Naive thymus-derived CD4-positive, alpha-beta T cell (primary cell): ENCODE measurements at places on chromosomes 2 and 18.

GRCh38 chr2:154452906-154453493, 245.5 kb upstream of the KCNJ3 start:
- H3K27me3 ChIP-seq, result no peaks in the 10 kb centered on the region
- H3K27ac ChIP-seq, result no peak overlapping the region
- no peak for DNase-seq

DNA sequence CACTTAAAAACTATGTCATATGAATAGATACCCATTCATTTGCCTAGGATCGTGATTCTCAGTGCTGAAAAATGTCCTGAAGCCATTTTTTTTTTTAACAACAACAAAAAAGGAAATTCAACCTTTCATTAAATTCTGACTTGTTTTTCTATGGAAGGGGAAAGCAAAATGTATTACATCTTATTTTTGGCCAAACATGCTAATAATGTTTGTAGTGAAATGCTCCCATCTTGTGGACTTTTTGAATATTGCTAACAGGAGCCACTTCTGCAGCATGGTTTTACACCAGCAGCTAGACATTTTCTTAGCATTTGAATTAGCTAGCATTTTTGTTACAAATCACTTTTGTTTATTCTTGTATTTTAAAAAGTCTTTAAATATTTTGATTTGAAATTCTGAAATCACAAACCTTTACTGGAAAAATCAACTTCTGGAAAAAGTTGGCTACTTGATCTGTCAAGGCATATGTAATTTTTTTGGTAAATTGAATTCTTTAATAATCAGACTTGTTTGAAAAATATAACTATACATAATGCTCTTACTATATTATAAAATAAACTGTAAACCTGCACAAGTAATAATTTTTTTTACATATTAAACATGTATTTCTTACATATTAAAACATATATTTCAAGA, 75.8 kb downstream of the KIDINS220 start:
- no peak overlapping the region for H3K27ac ChIP-seq
- H3K4me3 ChIP-seq, result no peak overlapping the region
- peaks cover 23% of the 10 kb centered on the region for H3K36me3 ChIP-seq
- DNase-seq, result no peak
- no peaks in the 10 kb centered on the region for H3K4me1 ChIP-seq

- no peak for DNase-seq
- no peaks in the 10 kb centered on the region for H3K27me3 ChIP-seq
- H3K27ac ChIP-seq, result no peak overlapping the region
- H3K36me3 ChIP-seq, result no peaks in the 10 kb centered on the region
- no peaks in the 10 kb centered on the region for H3K4me1 ChIP-seq
- no peak overlapping the region for H3K4me3 ChIP-seq
These were observed 156.7 kb downstream of the ARHGAP28 start for GRCh38 chr18:6885992-6886796.

DNA sequence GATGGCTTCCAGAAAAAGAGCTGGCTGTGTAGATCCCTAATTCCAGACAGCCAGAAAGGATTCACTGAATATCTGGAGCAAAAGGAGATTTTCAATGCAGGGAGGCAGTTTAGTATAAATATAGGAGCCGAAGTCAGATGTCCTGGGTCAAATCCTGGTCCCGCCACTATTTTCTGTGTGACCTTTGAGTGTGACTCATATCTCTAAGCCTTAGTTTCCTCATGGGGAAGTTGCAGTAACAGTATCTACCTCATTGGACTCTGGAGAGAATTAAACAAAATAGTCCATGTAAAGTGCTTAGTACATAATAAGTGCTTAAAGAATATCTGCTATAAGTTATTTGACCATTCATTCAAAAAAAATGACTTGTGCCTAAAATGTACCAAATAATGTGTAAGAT, 52.1 kb upstream of the ITGA6 start:
- H3K4me3 ChIP-seq, result no peak overlapping the region
- H3K27ac ChIP-seq, result no peak overlapping the region
- DNase-seq, result no peak
- no peaks in the 10 kb centered on the region for H3K36me3 ChIP-seq
- no peaks in the 10 kb centered on the region for H3K4me1 ChIP-seq
- no peaks in the 10 kb centered on the region for H3K27me3 ChIP-seq

- H3K27me3 ChIP-seq, result no peaks in the 10 kb centered on the region
- no peak overlapping the region for H3K27ac ChIP-seq
- no peak overlapping the region for H3K4me3 ChIP-seq
- no peak for DNase-seq
These were observed 111.7 kb downstream of the ACVR1 start for GRCh38 chr2:157764386-157764785.

GRCh38 chr2:120722568-120723421, 12.9 kb upstream of the GLI2 start:
- H3K4me3 ChIP-seq, result no peak overlapping the region
- no peak overlapping the region for H3K27ac ChIP-seq
- no peaks in the 10 kb centered on the region for H3K4me1 ChIP-seq
- H3K36me3 ChIP-seq, result no peaks in the 10 kb centered on the region
- no peaks in the 10 kb centered on the region for H3K27me3 ChIP-seq
- no peak for DNase-seq

GRCh38 chr2:127701651-127702394, 526 bp downstream of the SFT2D3 start:
- H3K27ac ChIP-seq, result peak overlapping the region; percentile 83
- peak; percentile 86 for DNase-seq
- H3K4me3 ChIP-seq, result peak overlapping the region; percentile 75

GRCh38 chr18:37270038-37270665, 295.4 kb downstream of the CELF4 start:
- no peak overlapping the region for H3K4me3 ChIP-seq
- peak; percentile 19 for DNase-seq
- H3K27ac ChIP-seq, result no peak overlapping the region
- H3K36me3 ChIP-seq, result no peaks in the 10 kb centered on the region
- no peaks in the 10 kb centered on the region for H3K27me3 ChIP-seq

DNA sequence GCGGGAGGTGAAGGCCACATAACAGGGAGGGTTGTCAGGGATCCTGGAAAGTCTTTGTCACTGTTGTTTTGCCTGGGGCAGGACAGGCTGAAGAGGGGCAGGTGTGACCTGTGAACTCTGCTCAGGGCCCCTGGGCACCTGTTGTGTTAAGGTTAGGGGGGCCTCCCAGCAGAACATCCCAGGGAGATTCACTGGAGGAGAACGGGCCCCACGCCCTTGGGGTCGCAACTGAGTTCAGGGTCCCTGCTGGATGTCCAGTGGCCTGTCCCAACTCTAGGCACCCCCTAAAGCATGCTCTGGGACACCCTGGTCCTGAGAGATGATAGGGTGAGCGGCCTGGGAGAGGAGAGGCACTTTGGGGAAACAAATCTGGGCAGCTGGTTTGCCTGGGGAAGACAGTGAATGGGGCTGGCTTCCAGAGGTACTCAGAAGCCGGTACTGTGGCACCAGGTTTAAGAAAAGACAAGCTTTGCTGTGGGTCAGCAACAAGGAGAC, 22.9 kb downstream of the GPR35 start:
- no peak overlapping the region for H3K4me3 ChIP-seq
- no peak overlapping the region for H3K27ac ChIP-seq
- H3K4me1 ChIP-seq, result no peaks in the 10 kb centered on the region
- no peaks in the 10 kb centered on the region for H3K27me3 ChIP-seq
- H3K36me3 ChIP-seq, result no peaks in the 10 kb centered on the region

GRCh38 chr18:73887801-73888200, 259.8 kb downstream of the FBXO15 start:
- H3K36me3 ChIP-seq, result no peaks in the 10 kb centered on the region
- no peaks in the 10 kb centered on the region for H3K4me1 ChIP-seq
- DNase-seq, result no peak
- no peaks in the 10 kb centered on the region for H3K27me3 ChIP-seq
- no peak overlapping the region for H3K4me3 ChIP-seq

DNA sequence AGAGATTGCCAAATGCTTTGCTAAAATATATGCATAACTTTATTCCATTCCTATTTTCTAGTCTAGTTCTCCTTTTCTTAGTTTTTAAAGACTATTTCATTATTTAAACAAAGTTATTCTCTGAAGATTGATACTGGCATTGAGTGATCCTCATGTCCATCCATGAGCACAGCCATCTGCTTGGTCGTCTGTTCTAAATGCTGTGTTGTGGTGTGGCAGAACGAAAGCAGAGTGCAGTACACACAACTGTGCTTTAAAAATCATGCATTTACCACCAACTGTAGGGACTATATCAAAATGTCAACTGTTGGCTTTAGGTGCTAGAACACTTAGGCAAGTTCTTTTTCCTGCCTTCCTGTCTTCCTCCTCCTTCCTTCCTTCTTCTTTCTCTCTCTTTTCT, 226.6 kb downstream of the ACKR3 start:
- no peak overlapping the region for H3K4me3 ChIP-seq
- H3K4me1 ChIP-seq, result no peaks in the 10 kb centered on the region
- no peaks in the 10 kb centered on the region for H3K36me3 ChIP-seq
- DNase-seq, result no peak
- no peaks in the 10 kb centered on the region for H3K27me3 ChIP-seq
- H3K27ac ChIP-seq, result no peak overlapping the region

- H3K4me1 ChIP-seq, result peaks cover 23% of the 10 kb centered on the region
- peak overlapping the region; percentile 92 for H3K27ac ChIP-seq
- H3K36me3 ChIP-seq, result no peaks in the 10 kb centered on the region
- no peak for DNase-seq
- H3K27me3 ChIP-seq, result no peaks in the 10 kb centered on the region
- peak overlapping the region; percentile 82 for H3K4me3 ChIP-seq
These were observed 993 bp downstream of the COX7A2L start for GRCh38 chr2:42359965-42360483.

DNA sequence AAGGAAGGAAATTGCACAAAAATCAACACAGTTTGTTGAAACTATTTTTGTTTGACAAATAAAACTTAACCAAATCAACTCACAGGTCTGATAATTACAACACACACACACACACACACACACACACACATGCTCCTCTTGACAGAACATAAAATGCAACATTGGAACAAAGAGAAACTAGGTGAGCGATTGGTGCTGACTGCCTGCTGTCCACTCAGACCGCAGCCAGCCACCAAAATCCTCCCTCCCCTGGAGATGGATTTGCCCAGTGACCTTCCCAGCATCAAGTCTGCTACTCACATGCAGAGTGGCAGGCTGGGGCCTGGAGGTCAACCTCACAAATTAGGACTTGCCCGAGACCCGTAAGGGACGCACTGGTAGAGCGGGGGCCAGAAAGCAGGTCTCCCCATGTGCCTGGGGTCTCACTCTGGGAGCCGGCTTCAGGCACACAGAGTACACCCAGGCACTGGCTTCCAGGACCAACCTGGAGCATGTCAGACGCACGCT, 61.4 kb downstream of the DIPK1C start:
- no peak overlapping the region for H3K27ac ChIP-seq
- H3K27me3 ChIP-seq, result no peaks in the 10 kb centered on the region
- H3K36me3 ChIP-seq, result no peaks in the 10 kb centered on the region
- no peak for DNase-seq
- no peak overlapping the region for H3K4me3 ChIP-seq

DNA sequence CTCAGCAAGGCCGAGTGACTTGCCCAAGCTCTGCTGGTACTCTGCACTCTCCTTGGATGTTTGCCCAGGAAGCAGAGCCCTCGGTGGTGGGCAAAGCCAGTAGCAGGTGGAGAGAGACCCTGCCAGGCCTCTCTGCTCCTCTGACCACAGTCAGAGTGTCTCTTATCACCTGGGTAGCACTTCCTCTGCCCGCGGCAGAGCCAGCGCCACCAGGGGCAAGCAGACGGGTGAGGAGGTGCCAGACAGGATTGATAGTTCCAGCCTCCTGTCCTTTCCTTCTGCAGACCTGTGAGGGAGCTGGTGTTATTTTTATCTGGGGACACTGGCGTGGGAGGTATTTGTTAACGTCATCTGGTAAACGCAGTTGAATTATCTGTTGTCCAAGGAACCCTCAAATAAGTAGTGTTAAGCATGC, 152.9 kb downstream of the SMAD7 start:
- H3K4me1 ChIP-seq, result peaks cover 8% of the 10 kb centered on the region
- H3K27ac ChIP-seq, result no peak overlapping the region
- no peaks in the 10 kb centered on the region for H3K27me3 ChIP-seq
- H3K4me3 ChIP-seq, result no peak overlapping the region
- H3K36me3 ChIP-seq, result no peaks in the 10 kb centered on the region

- H3K4me1 ChIP-seq, result no peaks in the 10 kb centered on the region
- no peak for DNase-seq
- no peak overlapping the region for H3K27ac ChIP-seq
- H3K27me3 ChIP-seq, result no peaks in the 10 kb centered on the region
- no peaks in the 10 kb centered on the region for H3K36me3 ChIP-seq
These were observed 44.4 kb downstream of the ZBTB14 start for GRCh38 chr18:5251117-5251516.

- H3K27ac ChIP-seq, result no peak overlapping the region
- peaks cover 1% of the 10 kb centered on the region for H3K4me1 ChIP-seq
- DNase-seq, result no peak
These were observed 6.3 kb downstream of the IDH1 start for GRCh38 chr2:208248601-208249000.

DNA sequence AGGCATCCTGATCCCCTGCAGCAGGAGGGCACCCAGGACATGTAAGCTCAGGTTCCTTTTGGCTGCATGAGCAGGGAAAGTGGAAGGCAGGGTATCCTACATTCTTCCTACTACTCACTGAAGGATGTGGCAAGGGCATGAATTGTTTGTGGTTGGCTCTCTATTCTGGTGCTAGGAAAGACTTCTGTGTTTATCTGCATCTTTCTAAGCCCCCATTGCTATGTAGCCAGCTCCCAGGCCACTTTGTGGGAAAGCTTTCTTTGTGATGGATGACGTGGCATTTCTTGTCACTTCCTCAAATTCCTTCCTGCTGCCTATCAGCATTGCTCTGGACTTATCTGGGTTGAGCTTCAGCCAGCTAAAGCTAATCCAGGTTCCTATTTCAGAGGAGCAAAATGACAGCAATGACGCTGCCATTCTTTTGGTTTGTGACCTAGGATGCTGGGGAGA, 46.2 kb downstream of the MEIS1 start:
- H3K4me3 ChIP-seq, result no peak overlapping the region
- H3K27me3 ChIP-seq, result no peaks in the 10 kb centered on the region
- no peak for DNase-seq
- H3K36me3 ChIP-seq, result no peaks in the 10 kb centered on the region
- no peak overlapping the region for H3K27ac ChIP-seq
- no peaks in the 10 kb centered on the region for H3K4me1 ChIP-seq

- no peaks in the 10 kb centered on the region for H3K36me3 ChIP-seq
- H3K27ac ChIP-seq, result no peak overlapping the region
- no peak overlapping the region for H3K4me3 ChIP-seq
- no peak for DNase-seq
- no peaks in the 10 kb centered on the region for H3K4me1 ChIP-seq
These were observed 384.7 kb upstream of the RAB12 start for GRCh38 chr18:8224576-8224975.

DNA sequence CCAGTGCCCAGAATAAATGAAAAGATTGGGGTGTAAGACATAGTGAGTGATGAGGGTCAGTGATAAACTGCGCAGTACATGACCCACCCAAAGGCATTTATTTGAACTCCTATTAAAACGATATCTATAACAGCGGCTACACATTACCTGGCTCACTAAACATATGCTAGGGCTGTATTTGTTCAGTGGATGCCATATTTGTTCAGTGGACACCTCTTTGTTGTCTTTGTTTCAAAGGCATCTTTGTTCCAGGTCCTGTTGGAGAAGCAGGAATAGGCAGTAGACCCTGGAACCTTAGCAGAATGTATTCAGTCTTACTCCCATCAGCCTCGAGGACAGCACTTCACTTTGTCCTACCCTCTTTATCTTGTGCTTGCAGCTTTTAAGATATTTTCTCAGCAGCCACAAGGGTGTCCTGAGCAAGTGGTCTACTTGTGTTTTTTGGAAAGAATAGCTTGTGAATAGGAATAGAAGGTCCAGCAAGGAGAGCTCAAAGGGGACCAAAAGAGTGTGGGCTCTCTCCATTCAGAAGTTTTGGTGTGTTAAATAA, 650.8 kb upstream of the FANCL start:
- no peak overlapping the region for H3K4me3 ChIP-seq
- no peak overlapping the region for H3K27ac ChIP-seq
- no peaks in the 10 kb centered on the region for H3K36me3 ChIP-seq
- no peaks in the 10 kb centered on the region for H3K27me3 ChIP-seq
- DNase-seq, result no peak
